GM04503 (cell line): ENCODE measurements at places on chromosomes 2 and 18.

GRCh38 chr18:80040515-80040914 lies 6.3 kb downstream of the RBFA start:
- DNase-seq, result no peak

- DNase-seq, result no peak
Measured at GRCh38 chr2:190547886-190548285, 13.4 kb upstream of the NEMP2 start.

DNA sequence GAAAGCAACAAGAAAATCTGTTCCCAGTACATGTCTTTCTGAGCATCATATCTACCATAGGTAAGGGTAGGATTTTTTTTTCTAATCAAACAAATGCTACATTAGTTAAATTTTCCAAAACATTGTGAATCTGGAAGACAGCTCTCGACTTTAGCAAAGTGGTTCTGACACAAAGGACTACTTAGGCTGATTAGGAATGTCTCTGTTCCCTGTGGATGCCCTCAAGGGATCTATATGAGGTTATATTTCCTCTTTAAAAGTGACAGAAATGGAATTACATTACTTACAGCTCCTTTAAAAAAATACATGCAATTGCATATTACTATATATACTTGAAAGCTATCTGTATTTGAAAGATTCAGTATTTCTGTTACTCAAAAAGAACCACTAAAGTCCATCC lies 15.4 kb downstream of the NYAP2 start:
- DNase-seq, result no peak

DNA sequence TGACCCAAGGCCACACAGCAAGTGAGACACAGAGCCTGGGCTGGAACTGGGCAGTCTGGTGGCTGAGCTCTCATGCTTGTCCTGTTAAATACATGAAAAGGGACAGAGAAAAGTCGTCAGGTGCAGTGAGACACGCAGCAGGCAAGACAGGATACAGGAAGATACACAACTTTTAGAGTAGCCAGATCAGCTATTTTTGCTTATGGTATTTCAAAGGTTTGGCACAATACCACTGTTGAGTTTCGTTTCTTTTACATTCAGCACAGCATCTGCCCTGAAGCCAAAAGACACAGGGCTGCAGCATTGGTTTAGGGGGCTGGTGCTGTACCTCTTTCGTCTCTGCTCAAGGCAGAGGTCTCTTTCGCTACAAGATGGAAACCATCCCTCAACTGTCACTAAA lies 14.0 kb downstream of the FHL2 start:
- no peak for DNase-seq

DNA sequence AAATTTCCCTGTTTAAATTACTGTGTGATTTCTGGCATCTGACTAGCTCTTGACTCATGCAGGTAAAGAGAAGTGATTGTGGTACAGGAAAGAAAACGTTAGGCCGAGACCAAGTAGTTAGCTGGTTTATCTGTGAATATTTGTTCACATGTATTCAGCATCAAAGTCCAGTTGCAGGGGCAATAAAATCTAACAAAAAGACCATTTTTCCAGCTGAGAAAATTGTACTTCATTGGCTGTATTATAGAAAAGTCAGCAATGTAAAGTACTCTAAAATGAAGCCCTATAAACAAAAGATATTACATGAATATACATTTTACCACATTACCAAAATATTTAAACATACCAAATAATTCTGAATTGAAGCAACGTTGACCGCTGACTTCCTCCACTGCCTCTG lies 88.3 kb downstream of the NBAS start:
- DNase-seq, result no peak

DNA sequence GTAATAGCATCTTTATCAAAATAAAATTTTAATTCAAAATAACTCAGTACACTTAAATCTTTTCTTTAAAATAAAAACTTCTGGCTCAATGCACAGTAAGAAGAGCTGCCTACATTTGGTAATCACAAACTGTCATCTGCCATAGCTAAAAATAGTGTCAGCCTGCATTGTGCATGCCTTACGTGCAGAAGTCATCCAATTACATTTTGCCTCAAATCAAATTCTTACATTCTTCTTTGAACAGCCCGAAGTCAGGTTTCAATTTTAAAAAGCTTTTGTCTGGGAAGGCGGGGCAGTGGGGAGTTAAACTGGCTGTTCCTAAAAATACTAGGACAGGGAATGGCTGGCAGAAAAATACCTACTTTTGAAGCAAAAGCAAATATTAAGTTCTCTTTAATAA lies 51.1 kb downstream of the RTN4 start:
- DNase-seq, result peak; percentile 42

DNA sequence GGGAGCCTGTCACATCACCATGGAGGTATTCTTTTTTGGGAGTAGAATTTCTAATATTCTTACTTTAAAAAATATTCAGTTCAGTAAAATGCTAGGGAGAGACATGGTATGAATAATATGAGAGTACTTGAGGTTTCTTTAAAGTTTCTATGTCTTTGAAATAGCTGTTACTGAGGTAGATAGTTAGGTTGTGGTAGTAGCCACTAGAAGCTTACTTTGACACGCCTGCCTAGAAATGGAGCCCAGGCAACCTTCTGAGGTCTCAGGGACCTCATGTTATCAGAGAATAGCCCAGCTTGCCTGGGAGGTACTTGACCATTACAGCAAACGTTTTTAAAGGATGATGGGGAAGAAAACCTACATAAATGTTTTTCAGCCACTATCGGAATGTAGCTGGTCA lies 131.2 kb downstream of the AGPS start:
- DNase-seq, result no peak

GRCh38 chr18:610214-610928 lies 13.6 kb downstream of the CLUL1 start:
- no peak for DNase-seq

- peak; percentile 63 for DNase-seq
Measured at GRCh38 chr2:160498137-160498536, 4.5 kb upstream of the RBMS1 start.

DNA sequence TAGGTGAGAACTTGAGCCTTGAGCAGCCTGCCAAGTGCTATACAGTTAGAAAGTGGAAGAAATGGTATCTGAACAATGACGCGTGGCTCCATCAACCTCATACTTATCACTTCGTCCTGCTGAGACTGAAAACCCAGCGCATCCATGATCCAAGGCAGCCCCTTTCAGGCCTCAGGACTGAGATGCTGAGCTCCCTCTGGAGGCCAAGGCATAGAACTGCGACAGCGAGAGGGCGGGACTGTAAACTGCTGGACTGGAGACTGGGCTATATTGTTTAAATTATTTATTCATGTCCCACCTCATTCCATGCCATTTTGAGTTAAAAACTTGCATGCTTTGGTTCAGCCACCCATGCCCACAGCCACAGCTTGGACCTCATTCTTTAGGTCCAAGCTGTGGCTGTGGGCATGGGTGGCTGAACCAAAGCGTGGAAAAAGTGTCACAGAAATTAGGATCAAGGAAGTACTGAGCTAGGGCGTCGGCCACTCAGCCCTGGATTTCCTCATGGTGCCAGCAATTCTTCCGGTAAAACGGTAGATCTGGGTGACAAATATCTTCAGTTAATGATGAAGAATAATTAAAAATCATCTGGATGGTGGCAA lies 195.5 kb downstream of the L3MBTL4 start:
- DNase-seq, result no peak
